Activated T-helper 1 cell treated with Interleukin-2 at 50 U/mL for 16 hours (primary cell): ENCODE measurements at places on chromosomes 2 and 18.

DNA sequence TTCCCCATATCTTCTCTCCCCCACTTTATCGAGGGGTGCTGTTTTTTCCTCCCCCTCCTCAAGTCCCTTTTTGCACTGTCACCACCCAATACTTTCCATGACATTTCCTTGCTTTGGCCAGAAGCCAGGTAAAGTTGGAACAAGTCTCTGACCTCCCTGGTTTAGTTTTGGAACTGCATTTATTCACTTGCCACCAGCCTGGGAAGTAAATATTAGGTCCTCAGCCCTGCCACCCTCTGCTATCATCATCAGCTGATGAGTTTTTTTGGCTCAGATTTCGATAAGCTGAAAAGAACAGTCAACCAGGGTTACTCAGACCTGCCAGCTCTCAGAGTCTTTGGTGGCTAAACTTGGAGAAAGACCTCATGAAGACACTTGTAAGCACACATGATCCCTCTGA, 47.0 kb downstream of the DHRS9 start:
- no peak for DNase-seq

GRCh38 chr2:42913280-42913878, 121.0 kb upstream of the HAAO start:
- no peak for DNase-seq

GRCh38 chr2:218447072-218447471, 28.1 kb downstream of the VIL1 start:
- DNase-seq = no peak

DNA sequence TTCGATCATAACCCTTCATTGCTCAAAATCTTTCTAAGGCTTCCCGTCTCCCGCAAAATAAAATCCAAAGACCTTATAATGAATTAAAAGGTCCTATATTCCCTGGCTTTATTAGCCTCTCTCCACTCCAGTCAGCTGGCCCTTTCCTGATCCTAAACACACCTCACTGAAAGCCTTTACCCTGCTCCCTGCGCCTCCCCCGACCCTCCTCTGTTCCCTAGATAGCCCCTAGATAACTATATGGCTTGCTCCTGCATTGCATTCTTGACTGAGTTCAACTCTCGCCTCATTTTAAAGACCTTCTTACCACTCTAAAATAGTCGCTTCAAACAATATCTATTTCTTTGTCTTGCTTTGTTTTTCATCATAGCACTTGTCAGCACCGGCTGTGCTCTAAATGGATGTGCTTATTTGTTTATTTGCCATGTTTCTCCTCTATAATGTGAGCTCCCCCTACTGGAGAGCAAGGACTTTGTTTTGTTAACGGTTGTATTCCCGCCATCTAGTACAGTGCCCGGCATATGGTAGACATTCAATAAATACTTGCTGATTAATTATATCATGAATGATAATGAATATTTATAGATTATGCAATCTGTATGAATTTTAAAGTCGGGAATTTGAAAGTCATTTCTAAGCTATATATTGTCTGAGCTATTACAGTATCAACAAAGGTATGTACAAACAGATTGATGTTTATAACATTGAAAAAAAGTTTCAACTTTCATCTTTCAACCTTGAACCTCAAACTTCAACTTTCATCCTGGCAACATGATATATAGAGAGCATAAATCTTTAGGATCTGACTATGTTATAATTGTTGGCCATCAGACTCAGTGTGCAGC, 32.4 kb upstream of the VIT start:
- DNase-seq = no peak

DNA sequence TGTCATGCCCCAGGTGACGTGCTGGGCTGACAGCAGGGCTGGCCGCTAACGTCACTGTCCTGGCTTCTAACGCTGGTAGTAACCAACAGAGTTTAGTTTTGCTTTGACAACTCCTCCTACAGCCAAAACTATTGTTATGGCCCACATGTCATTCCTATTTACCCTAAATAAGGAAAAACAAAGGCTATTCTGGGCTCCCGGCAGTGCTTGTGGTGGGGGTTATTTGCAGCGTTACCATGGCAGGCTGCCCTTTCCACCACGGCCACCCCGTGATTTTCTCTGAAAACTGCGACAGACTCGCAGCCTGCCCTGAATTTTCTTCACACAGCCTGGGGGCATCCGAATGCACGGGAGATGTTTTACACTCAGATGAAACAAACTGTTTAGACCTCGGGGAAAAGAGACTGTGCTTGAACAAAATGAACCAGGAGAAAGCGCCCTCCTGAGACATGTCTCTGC, 115.2 kb downstream of the FAM210A start:
- no peak for DNase-seq

GRCh38 chr2:220332886-220333285, 705.5 kb downstream of the SLC4A3 start:
- no peak for DNase-seq

- DNase-seq = no peak
These were observed 304.7 kb downstream of the PTPRM start for GRCh38 chr18:7871560-7872456.

DNA sequence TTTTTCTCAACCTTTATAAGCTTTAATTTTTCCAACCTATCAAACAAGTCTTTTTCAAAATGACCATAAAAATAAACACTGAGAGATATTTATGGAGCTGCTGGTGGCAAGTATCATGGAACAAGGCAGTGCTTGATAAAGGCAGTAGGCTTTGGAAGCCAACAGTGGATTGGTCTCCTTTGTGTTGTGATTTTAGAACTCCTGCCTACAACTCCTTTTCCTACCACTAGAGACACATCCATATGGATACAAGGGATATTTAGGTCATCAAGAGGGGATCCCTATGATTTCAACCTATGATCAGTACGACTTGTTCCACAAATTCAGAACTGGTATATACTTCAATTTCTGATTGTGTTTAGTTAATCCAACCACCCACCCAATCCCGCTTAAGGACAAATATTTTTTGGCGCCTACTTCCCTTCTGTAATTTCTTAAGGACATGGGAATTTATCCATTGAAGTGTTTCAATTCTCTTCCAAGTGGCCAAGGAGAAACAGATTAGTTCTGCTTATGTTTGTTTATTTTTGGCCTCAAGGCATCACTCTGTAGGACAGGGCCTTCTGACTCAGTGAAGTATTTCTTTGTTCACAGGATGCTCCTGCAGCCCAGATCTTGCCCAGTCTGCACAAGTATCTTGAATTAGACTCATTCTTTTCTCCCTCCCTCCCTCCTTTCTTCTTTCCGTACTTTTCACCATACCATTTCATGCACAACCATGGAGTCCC, 2119.6 kb upstream of the PIK3C3 start:
- no peak for DNase-seq

DNA sequence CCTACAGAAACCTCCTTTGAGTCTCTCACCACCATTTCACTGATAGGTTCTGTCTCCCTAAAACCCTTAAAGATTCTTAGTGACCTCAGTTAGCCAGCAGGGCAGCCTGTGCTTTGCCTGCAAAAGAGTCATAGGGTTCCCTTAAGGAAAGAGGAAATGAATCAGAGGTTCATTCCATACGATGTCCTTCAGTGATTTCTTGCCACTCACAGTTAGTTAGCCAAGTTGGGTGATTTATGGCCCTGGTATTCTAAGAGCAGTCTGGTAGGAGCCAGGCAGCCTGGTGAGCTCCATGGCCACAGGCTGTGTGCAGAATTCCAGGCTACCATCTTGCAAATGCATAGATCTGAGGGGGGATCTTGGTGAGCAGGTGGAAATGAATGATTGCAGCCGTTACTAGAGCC, 18.7 kb upstream of the CCBE1 start:
- no peak for DNase-seq

DNA sequence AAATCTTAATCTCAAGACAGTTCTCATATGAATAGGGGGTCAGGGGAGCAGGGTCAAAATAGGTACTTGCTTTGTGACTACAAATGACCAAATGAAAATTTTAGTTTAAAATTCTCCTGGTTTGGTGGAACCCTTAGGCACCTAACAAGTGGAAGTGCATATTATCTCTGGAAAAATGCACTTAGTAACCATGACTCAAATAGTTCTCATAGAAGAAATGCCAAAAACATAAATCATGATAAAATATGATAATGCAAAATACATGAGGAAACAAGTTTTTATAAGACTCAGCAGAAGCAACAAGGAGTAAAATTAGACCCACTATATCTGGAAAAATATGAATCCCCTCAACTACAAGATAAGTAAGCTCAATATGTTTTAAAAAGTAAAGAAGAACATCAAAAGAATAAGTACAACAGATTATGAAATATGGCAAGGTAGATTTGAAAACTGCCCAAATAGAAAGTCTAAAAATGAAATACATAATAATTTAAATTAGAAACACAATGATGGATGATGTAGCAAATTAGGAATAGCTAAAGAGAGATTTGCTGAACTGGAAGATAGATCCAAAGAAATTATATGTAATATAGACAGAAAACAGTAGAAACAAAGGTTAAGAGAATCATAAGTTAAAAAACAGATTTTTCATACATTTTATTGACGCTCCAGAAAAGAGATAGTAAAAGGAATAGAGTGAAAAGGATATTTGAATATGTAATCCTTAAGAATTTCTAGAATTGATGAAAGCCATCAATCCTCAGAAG, 308.3 kb downstream of the SETBP1 start:
- no peak for DNase-seq

DNA sequence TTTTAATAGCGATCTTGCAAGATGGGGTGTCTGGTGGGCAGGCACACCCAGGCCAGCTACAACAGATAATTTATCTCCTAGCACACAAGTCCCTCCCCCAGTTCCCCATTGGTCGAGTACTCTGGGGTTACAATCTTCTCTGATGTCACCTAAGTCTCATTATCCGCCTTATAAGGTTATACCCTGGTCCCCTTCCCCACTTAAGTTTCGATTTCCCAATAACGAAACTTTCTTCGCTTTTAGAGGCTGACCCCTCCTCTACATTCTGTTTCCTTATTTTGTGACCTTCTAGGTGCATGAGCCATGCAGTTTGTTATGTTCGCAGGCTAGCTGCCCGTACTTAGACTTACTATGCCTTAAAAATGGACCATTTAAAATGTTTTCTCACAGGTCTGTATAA, 180.1 kb downstream of the CAPN13 start:
- no peak for DNase-seq

DNA sequence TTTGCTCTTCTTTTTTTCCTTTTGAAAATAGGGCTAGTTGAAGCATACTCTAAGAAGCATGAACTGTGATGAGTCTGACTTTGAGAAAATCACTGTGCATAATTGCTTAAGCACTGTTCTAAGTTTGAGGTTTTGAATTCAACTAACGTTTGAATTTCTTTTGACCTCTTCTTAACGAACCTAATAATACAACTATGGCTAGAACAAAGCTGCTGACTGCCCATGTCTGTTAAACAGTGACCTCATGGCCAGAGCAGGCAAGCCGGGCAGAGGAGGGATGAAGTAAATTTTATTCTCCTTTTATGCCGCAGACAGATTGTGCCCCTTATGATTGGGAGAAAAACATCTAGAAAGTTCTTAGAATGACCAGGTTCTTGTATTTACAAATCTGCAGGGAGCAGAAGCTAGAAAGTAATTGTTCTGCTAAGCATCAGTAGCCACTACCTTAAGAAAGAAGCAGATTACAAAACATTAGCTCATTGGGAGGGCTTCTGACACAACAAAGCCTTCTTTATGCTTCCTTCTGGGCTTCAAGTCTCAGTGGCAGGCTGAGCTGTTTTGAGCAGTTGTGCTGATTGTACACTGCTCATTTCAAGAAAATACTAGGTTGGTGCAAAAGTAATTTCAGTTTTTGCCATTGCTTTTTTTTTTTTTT, 97.8 kb upstream of the RASGRP3 start:
- DNase-seq = no peak

DNA sequence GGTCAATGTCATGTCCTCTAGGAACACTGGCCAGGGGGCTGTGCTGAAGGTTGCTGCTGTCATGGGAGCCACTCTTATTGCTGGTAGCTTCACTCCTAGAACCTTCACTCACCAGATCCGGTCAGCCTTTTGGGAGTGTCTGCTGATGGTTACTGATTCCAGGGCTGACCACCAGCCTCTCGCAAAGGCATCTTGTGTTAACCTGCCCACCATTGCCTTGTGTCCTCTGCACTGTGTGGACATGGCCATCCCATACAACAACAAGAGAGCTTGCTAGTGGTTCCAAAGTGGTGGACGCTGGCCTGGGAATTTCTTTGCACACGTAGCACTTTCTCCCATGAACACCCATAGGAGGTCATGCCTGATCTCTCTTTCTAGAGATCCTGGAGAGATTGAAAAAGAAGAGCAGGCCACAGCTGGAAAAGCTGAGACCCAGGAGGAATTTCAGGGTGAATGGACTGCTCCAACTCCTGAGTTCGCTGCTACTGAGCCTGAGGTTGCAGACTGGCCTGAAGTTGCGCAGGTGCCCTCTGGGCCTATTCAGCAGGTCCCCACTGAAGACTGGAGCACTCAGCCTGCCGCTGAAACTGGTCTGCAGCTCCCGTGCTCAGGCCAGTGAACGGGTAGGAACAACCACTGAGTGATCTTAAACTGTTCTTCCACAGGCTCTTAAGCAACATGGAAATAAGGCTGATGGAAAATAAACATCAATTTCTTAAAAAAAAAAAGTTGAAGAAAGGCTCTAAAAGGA, 18.7 kb upstream of the C2orf80 start:
- no peak for DNase-seq

GRCh38 chr2:46342566-46343315, 45.5 kb downstream of the EPAS1 start:
- DNase-seq = no peak

- DNase-seq = no peak
These were observed 235.5 kb downstream of the CMPK2 start for GRCh38 chr2:6630209-6630608.

GRCh38 chr2:234425639-234426603, 71.0 kb downstream of the ARL4C start:
- peak; percentile 74 for DNase-seq

GRCh38 chr2:67046591-67046990, 350.5 kb upstream of the ETAA1 start:
- no peak for DNase-seq

DNA sequence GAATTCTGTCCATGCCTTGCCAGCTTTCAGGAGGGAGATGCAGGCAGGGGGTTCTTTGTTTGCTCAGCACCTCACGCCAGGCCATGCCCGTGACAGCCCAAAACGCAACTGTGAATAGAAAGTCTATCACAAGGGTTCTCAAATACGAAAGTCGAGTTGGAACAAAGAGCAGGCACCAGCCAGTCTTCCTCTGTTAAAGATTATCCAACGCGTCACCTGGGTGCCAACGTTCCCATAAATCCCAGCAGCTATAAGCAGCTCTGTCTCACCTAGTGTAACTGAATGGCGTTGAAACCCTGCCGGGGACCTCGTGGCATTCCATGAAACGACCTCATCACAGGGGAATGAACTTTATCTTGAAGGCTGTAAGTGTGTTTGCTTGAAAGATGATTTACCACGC, 84.8 kb upstream of the GATA6 start:
- DNase-seq = no peak

GRCh38 chr18:12904012-12904516, 20.0 kb upstream of the PTPN2 start:
- peak; percentile 22 for DNase-seq

GRCh38 chr18:80046011-80046410, 11.8 kb downstream of the RBFA start:
- no peak for DNase-seq

DNA sequence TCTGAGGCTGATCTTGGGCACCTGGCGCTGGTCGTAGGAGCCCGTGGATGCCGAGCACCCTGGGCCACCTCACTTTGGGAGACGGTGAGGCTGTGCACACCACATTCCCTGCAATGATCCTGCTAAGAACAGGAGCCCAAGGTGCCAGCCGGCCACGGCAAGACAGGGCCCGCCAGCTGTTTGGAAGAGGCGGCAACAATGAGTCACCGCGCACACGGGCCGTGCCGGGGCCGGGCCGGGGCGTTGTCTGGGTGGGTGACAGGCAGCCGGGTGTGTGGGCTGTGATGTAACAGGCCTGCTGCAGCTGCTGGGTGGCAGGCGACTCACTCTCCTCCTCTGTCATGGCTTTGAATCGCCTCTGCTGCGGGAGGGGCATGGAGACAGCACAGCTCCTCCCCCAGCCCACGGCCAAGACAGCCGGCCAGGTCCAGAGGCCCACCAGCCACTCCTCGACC, 49.7 kb upstream of the ODC1 start:
- peak; percentile 50 for DNase-seq
